ENCODE measurements at places on chromosomes 16 and 17. TPM values are rescaled to one million over a fixed set of nuclear protein-coding genes. Genes with fewer than 3 reads are reported as not detected.

Gene ACSM2A
- total RNA-seq: not detected

Gene KRT14
- 115 TPM for total RNA-seq

Gene NHLRC4
- total RNA-seq: 0.95 TPM

Gene SHISA9
- total RNA-seq: not detected

Gene SLC16A11
- not detected for total RNA-seq

Gene PRSS27
- 266 TPM for total RNA-seq

All from esophagus squamous epithelium (tissue), 5 donors.